ENCODE measurements at places on chromosomes 2 and 18.

GRCh38 chr2:205259121-205259520, 423.2 kb upstream of the NRP2 start:
- DNase-seq: no peak

DNA sequence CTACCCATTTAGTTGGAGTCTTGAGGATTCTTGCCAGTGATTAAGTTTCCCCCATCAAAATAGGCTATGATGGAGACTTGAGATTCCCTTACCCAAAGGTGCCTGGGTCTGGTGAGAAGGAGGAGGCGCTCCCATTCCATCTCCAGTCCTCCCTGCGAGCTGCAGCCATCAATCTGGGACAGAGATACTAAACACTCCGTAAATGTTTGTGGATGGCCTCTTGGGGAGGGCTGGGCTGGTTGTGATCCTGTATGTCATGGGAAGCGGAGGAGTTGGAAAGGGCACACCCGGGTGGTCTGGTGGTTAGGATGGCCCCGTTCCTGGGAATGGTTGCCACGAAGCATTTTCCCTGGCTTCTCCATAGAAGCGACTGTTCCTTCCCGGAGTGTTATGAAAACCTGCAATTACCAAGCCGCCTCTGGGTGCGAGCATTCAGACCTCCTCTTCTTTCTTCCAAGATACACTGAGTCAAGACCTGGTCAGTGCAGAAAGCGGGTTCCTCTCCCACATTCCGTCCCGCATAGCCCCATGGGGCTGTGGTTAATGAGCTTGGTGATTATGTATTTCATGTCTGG, 196.9 kb downstream of the CTIF start:
- DNase-seq: no peak

GRCh38 chr2:58122540-58122939, 75.9 kb downstream of the VRK2 start:
- DNase-seq: peak; percentile 72

- no peak for DNase-seq
Observed at GRCh38 chr2:26925100-26925791, 45.2 kb upstream of the MAPRE3 start.

DNA sequence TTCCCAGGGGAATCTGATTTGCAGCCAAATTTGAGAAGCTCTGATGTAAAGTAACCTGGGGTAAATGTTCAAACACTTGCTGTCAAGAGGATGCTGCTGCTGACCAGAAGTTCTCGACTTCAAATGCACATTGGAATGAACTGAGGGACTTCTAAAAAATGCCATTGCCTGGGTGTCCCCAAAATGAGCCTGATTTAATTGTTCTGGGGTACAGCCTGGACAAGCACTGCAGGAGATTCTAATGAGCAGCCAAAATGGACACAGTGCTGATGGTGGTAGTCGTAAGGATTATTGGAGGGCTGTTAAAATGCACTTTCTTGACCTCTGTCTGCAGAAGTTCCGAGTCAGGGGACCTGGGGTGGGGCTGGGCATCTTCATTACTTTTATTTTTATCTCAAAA, 49.5 kb downstream of the LIPG start:
- DNase-seq: no peak

DNA sequence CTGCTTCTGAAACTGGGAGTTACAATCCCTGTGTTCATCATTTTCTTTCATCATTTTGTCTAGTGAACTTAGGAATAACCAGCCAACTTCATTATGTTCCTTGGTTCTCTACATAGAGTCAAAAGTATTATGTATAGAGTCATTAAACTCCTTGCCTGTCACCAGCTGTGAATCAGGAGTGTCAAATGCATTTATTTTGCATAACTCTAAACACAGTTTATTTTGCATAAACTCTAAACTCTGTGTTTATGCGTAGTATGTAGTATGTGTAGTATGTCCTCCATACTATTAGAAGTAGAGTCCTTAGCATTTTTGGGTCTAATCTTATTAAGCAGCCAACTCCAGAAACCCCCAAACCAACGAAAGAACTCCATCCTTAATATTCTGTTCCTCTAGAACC, 164.4 kb downstream of the EVA1A start:
- no peak for DNase-seq

DNA sequence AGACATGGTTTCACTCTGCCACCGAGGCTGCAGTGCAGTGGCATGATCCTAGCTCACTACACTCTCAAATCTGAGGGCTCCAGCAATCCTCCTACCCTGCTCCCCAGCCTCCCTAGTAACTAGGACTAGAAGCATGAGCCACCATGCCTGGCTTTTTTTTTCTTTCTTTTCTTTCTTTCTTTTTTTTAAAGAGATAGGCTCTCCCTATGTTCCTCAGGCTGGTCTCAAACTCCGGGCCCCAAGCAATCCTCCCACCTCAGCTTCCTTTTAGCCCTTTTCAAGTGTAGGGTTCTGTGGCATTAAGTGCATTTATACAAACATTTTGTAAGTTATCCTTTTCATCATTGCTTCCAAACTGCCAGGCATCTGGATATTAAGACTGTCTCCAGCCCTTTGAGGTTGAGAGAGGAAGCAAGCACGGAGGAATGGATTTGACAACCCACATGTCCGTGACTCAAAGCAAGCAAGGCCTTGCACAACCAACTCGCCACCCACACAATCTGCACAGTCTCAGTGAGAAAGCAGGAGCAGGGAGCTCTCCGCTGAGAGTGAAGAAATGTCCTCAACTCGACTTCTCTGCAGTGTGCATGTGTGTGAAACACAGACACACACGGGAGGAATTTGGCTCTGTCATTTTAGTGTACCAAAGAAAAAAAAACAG, 65.6 kb downstream of the ATP8B1 start:
- DNase-seq: no peak

DNA sequence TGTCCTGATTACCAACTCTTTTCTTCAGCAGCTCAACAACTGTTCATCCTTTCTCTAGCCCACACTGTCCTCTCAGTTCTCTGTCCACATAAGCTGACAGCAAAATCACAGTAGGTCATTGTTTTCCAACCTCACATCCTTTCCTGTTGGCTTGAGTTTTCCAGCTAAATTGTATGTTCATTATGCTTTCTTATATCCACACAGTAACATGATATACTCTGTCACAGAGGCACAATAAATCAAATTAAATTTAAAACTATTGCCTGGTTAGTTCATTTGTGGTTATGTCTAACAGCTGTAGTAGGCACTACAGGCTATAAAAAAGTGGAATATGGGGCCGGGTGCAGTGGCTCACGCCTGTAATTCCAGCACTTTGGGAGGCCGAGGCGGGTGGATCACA, 179.9 kb downstream of the ETAA1 start:
- DNase-seq: no peak

- no peak for DNase-seq
Observed at GRCh38 chr2:102130647-102130991, 11.9 kb upstream of the IL1R1 start.

DNA sequence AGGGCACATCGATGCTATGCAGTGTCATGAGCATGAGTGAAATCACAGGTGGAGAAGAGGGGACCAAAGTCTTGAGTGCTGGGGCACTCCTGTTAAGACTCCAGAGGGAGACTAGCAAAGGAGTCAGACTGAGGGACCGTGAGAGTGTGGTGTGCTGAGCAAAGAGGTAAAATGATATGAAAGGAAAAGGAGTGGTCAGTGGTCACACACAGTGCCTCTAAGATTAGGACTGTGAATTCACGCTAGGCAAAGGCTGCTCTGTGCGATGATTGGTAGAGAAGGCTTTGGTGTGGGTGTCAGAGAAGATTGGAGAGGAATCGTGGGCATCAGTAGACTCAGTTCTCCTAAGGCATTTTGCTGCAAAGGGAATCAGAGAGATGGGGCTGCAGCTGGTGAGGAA, 12.8 kb downstream of the SOCS6 start:
- peak; percentile 15 for DNase-seq

- DNase-seq: no peak
Observed at GRCh38 chr2:49598231-49598630, 443.9 kb upstream of the FSHR start.

GRCh38 chr18:38923540-38923939, 1357.9 kb upstream of the CELF4 start:
- no peak for DNase-seq

- DNase-seq: no peak
Observed at GRCh38 chr2:54428108-54428831, 27.9 kb upstream of the SPTBN1 start.

GRCh38 chr2:235105821-235106359, 154.1 kb downstream of the SH3BP4 start:
- no peak for DNase-seq

DNA sequence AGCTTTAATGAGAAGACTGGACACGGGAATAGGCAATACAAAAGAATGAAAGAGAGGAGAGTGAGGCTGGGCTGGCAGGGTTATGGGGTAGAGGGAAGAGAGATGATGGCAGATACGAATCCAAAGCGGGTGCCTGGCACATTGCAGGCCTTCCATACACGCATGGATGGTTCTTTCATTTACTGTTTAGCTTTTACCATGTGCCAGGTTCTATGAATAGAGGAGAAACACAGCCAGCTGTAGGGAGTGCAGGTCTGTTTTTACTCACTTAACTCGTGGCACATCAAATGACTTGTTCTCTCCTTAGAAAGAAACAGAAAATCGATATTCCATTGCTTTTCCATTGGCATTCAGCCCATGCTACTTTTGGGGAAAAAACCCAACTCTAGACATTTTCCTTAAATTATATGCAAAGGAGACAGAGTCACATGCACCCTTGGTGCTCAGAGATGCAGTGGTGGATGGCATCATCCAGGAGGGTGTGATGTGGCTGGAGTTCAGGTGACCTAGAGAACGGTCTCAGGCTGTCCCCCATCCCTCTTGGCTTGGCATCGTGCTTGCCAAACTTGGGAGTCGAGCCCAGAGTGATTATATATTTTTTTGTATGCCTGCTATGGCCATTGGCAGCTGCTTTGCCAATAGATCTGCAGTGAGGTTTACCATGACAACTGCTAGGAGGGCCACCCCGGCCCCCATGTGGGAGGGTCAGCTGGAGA, 6.2 kb downstream of the LTBP1 start:
- no peak for DNase-seq

GRCh38 chr2:219181531-219181930, 3.5 kb downstream of the RETREG2 start:
- DNase-seq: no peak

DNA sequence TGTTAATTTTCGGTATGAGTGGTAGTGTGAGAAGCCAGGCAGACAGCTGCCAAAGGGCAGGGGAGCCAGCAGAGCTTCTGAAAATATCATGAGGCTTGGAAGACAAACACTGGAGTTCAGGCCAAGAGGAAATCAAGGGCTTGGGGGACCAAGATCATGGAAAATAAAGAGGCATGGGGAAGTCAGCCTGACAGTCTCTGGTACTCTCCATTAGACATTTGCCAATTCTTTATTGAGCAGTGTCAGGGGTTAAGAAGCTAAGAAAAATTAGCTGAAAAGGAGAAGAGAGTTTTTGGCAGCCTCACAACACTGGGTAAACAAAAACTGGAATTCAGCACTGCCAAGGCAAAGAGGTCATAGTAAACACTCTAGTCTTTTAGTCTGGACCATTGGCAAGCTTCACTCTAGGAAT, 612.7 kb downstream of the EPHA4 start:
- DNase-seq: no peak

- DNase-seq: peak; percentile 86
Observed at GRCh38 chr18:80157708-80158343, 48.8 kb downstream of the ADNP2 start.
